ENCODE measurements at places on chromosomes 3 and 15. TPM values are rescaled to one million over a fixed set of nuclear protein-coding genes. Genes with fewer than 3 reads are reported as not detected.
A peak's percentile ranks its signal among the peaks of the same experiment; 100 is the strongest.

The ANKRD63 gene
- total RNA-seq, result not detected

The KIF7 gene
- 10.8 TPM for total RNA-seq

The MFN1 gene
- total RNA-seq, result 37.8 TPM

The GRAMD2A gene
- 0.42 TPM for total RNA-seq

The OXSR1 gene
- 32.3 TPM for total RNA-seq

The ADGRG7 gene
- not detected for total RNA-seq

The TASOR gene
- 59.8 TPM for total RNA-seq

The FSIP1 gene
- total RNA-seq, result 0.83 TPM

The DUOX1 gene
- total RNA-seq, result 0.58 TPM

The TFG gene
- 66.6 TPM for total RNA-seq

The TCF12 gene
- 124 TPM for total RNA-seq

The EAF1 gene
- 12.0 TPM for total RNA-seq

The CCDC33 gene
- total RNA-seq, result not detected

DNA sequence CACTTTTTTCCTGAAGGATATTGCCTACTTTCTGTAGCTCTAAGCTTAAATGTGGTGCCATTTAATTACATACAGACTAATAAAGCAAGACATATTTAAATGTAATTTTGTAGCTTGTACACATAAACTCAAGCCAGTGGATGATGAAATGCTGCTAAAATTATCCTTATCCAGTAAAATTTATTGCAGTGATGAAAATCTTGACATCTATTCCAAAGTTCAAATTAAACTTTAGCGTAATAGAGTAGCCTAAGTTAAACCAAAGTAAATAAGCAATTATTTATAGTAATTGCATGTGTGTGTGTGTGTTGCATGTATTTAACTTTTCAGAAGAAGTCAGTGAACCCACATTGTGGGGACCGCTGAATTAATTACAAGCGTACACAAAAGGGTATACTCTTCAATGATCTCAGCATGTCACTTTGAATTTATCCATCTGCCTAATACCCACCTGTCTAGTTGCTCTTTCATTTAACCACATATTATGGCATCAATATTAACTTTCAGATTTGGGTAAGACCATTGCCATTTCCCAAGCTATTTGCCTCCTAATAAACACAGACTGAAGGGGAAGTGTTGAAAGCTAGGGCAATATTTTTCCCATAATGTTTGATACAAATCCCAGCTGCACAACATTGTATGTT, 85.0 kb downstream of the MECOM start:
- no peak for DNase-seq

DNA sequence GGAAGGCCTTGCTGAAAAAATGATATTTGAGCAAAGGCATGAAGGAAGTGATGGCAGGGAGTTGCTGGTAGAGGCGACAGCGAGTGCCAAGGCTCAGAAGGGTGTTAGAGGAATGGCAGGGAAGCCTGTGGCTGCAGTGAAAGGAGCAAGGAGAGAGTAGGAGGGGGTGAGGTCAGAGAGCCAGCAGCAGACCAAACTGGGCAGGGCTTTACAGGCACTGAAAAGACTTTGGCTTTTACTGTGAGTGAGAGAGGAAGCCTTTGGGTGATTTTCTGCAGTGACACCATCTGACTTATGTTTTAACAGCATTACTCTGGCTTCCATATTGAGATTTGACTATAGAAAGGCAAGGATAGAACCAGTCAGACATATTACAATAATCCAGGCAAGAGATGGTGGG, 11.4 kb downstream of the TICRR start:
- DNase-seq, result no peak

DNA sequence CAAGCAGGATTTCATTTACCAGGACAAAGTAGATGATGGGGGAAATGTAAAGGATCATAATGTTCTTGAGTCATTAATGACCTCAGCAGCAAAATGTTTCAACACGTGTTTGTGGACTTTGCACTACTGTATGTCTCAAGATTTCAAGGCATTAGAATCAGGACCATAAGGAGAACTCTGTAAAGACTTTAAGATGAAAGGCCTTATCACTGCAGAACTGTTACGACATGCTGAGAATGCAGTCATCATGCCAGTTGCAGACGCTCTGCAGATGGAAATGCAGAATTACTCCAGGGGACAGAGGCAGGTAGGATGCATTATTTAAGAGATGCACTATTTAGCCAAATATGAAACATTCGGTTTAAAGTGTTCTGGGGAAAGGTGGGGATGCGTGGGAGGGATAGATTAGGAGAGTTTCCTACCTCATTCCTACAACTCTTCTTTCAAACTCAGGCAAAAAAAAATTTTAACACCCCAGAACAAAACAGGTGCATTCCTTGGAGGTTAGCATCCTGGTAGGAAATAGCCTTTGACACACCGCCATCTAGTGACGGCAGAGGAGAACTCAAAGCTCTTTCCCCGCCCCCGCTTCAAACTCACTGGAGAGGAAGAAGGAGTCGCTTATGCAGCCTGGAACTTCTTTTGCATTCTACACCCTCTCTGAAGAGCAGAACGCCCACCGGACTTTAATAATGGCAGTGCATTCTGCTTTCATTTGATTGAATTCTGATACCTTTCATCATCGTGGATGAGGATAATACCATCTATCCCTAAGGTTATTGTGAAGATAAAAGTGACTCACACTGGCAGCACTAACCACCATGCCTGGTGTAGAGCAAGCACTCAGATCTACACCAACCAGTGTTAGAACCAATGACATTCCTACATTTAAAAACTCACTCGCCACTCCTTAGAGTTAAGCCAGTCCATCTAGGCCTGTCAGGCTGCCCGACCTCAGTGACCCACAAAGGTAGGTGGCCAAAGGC, 43.1 kb upstream of the TOPAZ1 start:
- DNase-seq, result no peak

DNA sequence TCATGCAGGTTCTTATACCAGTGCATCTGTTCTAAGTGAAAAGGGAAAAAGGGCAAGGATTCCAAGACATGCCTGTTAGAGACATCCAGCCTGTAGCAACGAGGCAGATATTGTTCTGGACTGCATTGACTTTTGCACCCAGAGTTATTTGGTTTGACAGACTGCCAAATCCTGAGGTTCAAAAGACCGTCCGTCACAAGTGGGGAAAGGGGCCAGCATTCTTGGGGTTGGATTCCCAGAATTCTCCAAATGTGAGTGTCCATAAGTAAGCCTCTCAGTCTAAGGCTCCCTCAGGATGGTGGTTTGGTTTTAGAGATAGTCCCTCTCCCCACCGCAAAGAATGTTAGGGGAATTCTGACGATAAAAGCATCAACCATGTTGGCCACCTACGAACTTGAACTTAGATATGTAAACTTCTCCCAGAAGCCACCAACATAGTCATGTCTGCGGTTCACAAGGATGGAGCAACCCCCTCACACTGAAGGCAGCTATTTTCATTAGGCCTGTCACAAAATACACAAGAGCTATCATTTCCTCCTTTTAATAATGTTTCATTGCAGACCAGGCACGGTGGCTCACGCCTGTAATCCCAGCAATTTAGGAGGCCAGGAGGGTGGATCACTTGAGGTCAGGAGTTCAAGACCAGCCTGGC, 13.6 kb upstream of the LACTB start:
- no peak for DNase-seq

GRCh38 chr15:40688932-40689799, 5.8 kb upstream of the RAD51 start:
- no peak for DNase-seq

- no peak for DNase-seq
Measured at GRCh38 chr3:89239774-89240173, 132.4 kb downstream of the EPHA3 start.

GRCh38 chr3:185151964-185152409, 873 bp downstream of the C3orf70 start:
- DNase-seq, result no peak

DNA sequence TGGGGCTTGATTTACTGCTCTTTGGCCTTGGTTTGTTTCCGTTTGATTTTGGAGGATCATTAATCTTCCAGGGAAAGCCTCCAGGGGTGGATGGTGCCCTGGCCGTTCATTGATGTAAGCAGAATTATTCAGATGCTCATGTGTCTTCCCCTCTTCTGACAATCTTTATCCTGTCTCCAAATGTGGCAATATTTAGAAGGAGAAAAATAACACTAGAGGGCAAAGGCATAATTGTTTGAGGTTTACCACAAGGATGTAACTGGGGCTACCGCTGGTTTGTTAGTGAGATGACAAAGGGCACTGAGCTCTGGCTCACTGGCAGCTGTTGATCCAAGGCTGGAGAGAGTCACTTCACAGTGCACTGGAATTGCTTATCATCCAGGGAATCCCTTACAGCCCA, 18.2 kb upstream of the PLCL2 start:
- DNase-seq, result no peak

GRCh38 chr3:168338161-168338560, 242.4 kb upstream of the GOLIM4 start:
- DNase-seq, result no peak

DNA sequence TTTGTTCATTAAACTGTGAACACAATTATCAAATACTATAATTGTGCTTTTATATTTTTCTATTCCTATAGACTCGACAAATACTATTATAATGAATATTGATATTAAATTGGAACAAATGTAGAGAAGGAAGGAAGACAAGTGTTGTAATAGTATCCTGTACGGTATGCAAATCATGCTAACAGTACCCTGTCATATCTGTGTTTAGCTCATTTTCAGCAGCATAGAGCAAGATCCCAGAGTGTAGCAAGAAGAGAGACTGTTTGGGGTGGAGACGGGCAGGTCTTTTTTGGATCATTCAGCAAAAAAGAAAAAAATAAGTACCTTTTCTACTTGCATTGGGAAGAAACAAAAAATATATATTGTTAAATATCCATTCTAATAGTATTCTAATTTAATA, 224.1 kb downstream of the TPRG1 start:
- DNase-seq, result no peak

DNA sequence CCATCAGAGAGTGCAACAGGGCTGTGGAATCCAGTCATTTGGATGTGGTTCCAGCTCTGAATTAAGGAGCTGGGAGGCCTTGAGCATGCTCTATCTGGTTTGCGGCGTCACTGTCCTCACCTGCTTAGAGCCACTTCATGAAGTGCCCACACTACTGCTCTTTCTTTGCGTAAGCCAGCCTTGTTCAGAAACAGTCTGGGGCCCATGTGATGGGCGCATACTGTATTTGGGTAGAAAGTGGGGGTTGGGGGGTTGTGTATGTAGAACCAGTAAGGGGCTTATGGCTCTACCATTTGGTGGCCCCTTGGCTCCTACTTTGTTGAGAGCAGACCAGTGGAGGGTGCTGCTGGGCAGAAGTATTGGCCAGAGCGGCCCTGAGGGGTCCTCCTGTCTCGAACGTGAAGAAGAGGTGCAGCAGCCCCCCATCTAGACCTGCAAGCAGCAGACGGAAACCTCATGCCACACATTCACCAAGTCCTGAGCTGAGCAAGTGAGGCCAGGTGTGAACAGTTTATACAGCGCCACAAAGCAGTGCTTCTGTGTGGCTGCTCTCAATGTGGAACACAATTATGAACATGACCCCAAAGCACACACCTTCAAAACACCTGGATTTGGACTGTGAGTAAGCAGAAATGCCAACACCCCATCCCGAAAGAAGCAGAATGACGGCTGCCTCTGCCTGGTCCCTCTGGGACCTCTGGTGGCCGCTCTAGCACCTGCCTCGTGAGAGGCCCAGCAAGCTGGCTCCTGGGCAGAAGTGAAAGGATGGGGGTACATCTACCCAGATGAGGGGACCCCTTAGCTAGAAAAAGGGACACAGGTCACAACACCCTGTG, 26.6 kb downstream of the SRPRB start:
- peak; percentile 57 for DNase-seq

- no peak for DNase-seq
Measured at GRCh38 chr3:56976651-56977560, 83.6 kb upstream of the SPATA12 start.

- DNase-seq, result no peak
Measured at GRCh38 chr3:114584734-114585371, 291.0 kb downstream of the TIGIT start.

DNA sequence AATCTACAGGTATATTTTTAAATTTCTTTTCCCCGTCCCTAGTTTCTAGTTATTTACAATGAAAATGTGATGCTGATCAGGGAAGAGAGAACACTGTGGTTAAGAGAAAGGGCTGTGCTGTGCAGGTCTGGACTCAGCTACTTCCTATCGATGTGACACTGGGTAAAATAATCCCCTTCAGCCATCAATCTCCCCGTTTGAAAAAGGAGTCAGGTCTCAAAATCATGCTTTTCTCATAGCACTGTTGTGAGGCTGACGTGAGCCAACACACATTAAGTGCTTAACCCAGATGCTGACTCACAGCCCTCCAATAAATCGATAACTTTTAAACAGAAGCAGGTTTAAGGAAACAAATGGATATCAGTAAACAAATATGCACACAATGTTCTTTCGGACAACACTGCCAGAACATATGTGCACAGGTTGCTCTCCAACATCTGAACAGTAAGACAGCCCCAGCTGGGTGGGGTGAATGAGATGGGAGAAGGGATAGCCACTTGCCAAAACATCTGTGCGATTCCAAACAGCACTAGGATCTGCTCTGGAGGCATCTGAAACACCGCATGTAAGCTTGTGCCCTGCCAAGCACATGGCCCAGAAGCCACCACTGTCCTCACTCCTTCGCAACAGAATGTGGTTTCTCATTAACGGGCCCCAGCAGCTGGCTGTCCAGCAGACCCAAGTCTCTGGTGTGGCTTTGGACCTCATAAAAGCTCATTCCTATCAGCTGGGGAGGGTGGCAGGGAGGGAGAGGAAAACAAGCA, 143.2 kb upstream of the PRICKLE2 start:
- peak; percentile 79 for DNase-seq

- DNase-seq, result no peak
Measured at GRCh38 chr3:177358091-177358976, 161.1 kb upstream of the TBL1XR1 start.

- no peak for DNase-seq
Measured at GRCh38 chr15:89009080-89009479, 79.2 kb upstream of the ABHD2 start.

DNA sequence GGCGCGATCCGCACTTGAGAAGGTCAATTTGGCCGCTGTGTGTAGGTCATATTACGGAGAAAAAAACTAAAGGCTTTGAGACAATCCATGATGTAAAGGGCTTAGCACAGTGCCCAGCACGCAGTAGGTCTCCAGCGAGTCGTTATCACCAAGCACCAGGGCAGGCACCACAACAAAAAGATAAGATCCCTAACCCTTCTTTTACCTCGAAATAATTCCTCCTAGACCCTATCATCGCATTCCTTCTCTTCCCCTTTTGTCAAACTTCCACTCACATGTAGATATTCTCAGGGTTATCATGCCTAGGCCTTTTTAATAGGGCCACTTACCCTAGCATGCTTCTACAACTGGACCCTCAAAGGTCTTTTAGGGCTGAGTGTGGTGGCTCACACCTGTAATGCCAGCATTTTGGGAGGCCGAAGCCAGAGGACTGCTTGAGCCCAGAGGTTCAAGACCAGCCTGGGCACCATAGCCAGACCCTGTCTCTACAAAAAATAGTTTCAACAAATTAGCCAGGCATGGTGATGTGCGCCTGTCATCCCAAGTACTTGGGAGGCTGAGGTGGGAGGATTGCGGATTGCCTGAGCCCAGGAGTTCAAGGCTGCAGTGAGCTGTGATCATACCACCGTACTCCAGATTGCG, 13.5 kb downstream of the ZNF774 start:
- DNase-seq, result no peak

DNA sequence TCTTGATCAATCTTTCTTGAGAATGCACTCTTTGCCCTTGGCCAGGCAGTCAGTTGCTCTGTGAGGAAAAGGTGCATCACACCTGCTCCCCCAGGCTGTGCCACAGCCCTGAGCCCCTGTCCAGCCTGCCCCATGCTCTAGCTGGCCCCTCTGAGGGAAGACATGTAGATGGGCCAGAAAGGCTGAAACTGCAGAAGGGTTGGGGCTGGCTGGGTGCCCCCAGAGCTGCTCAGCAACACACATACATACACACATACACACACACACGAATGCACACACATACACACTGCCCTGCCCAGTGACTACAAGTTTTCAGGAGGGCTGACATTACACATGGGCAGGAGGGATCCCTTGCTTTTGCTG, 16.4 kb downstream of the TBC1D21 start:
- no peak for DNase-seq

Data from esophagus muscularis mucosa (tissue), 4 donors.